NCI-H187 (cell line): ENCODE measurements at places on chromosomes 5 and 9.
A peak's percentile ranks its signal among the peaks of the same experiment; 100 is the strongest.

DNA sequence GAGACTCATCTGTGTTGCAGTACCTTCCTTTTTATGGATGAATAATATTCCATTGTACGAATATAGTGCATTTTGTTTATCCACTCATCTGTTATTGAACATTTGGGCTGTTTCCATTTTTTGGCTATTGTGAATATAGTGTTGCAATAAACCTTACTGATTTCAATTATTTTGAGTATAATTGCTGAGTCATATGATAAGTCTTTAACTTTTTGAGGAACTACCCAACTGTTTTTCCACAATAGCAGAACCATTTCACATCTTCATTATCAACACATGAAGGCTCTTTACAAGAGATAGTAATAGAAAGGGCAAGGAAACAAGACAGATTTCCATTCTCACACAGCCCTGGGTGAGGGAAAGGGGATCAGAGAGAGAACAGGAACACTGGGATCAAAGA lies 329.2 kb downstream of the RAB3C start:
- DNase-seq = no peak

- no peak for DNase-seq
Observed at GRCh38 chr5:178242416-178242815, 9.8 kb upstream of the PHYKPL start.

DNA sequence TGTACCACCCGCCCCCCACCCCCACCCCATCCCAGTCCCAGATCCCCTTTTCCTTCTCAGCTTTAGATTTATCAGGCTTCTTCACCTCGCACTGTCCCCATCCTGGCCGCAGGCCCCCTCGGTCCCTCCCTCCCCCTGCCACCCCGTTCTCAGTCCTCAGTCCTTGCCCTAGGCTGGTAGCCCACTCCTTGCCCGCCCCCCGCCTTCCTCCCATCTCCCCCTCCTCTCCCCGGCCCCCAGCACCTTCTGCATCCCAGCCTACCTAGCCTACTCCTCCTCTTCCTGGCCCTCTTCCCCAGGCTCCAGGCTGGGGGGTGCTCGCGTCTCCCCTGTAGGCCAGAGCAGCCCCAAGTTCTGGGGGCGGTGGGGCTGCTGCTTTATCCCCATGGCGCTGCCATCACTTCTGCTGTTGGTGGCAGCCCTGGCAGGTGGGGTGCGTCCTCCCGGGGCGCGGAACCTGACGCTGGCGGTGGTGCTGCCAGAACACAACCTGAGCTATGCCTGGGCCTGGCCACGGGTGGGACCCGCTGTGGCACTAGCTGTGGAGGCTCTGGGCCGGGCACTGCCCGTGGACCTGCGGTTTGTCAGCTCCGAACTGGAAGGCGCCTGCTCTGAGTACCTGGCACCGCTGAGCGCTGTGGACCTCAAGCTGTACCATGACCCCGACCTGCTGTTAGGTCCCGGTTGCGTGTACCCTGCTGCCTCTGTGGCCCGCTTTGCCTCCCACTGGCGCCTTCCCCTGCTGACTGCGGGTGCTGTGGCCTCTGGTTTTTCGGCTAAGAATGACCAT lies 828 bp downstream of the NPR2 start:
- no peak for DNase-seq

- DNase-seq = peak; percentile 48
Observed at GRCh38 chr9:100229561-100229960, 123.2 kb downstream of the TEX10 start.

GRCh38 chr9:92983984-92984589 lies 36.8 kb downstream of the FGD3 start:
- DNase-seq = no peak

GRCh38 chr9:2120926-2121689 lies 106.0 kb downstream of the SMARCA2 start:
- DNase-seq = no peak

DNA sequence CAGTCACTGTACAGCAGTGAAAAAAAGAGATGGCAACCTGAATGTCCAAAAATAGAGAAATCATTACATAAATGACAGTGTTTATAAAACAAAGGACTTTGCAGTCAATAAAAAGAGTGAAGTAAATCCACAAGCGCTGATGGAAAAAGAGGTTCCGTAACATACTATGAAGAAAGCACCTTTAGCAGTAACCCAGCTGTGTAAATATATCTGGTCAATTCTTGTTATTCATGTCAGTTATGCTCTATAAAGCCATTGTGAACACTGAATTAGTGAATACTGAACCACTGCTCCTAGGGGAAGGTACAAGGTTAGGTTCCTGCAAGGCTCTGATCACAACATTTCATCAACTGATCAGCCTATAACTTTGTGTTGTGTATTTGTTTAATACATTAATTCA lies 39.5 kb downstream of the CCNJL start:
- DNase-seq = no peak

- DNase-seq = no peak
Observed at GRCh38 chr5:172833686-172834414, at the start of gene ERGIC1. ERGIC1 (plus strand) TSS chr5:172834251; CDS start chr5:172834414, 163 bp downstream.

DNA sequence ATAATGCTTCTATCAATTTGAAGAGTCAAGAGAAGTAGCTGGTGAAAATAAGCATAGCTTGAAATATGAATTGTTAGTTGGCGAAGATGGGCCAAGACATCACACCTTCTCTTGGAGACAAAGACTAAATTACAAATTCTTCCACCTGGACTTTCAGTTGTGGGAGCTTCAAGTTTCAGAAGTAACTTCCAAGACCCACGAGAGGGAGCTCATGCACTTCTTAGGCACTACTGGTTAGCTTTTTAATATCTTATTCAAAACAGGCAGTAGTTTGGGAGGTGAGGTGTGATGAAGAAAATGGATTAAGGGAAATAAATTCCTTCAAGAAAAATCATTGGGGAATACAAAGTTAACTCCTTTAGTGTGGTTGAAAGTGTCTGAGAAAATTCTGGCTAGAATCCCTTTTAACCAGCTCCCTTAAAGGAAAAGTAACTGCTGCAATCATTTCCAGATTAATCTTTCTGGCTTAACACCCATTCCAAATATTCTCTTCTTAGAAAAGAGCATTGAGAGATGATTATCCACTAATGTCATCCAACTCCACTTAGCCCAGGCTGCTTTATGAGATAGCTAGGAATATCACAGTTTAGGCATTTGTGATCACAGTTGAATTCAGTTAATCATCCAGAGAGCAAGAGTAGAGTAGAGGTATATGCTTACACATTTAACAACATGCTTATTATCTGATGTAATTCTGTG lies 139.5 kb upstream of the DMRTA1 start:
- DNase-seq = no peak

DNA sequence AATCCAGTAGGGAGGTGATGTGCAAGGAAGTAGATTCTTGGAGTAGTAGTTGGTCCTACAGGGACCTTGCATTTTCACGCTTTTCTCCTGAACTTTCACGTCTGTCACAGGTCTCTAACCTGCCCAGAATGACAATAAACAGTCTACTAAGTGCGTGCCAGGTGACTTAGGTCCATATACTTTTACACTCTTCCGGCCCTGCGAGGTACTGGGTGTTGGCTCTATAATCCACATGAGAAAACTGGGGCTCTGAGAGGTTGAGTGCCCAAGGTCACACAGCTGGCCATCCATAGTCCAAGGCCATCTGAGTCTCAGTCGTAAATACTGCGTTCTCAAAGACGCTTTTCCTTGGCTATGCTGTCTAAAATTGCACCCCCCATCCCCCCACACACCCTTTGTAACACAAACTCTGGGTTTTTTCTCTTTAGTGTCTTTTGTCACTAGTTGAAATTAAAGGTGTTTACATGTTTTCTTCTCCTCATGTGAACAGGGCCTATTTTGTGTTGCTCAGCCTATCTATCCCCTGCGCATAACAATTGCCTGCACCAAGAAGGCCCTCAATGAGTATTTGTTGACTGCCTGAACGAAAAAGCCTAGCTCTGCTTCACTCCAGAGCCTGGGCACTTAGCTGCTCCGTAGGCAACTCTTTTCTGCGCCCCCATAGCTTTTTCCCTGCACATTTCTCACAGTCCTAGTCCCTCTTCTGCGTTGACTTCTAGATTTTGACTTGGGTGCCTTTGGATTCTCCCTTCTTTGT lies 943 bp downstream of the SFXN1 start:
- no peak for DNase-seq

GRCh38 chr9:78505546-78505945 lies 208.6 kb downstream of the PSAT1 start:
- no peak for DNase-seq

DNA sequence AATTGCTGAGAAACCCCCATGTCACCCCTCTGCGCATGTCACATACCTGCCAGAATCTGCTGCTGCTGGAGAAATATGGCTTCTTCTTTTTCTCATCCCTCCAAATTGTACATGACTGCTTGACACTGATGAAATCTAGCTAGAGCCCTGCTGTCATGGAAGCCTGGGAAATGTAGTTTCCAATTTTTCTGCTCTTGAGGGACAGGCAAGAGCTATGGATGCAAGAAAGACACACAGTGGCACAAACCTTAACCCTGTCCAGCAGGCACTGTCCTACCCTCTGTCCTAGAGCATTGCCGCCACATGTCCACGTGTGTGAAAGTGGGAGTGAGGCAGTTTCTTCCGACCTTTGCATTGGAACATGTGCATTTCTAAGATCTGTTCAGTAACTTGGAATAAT lies 255.5 kb upstream of the SEMA6A start:
- DNase-seq = no peak

GRCh38 chr5:13248253-13248652 lies 696.2 kb downstream of the DNAH5 start:
- no peak for DNase-seq
